Left cardiac atrium (tissue), 4 donors: ENCODE measurements at places on chromosomes 1 and 21.

- no peak for DNase-seq
Measured at GRCh38 chr1:60051191-60051590, 22.4 kb downstream of the C1orf87 start.

DNA sequence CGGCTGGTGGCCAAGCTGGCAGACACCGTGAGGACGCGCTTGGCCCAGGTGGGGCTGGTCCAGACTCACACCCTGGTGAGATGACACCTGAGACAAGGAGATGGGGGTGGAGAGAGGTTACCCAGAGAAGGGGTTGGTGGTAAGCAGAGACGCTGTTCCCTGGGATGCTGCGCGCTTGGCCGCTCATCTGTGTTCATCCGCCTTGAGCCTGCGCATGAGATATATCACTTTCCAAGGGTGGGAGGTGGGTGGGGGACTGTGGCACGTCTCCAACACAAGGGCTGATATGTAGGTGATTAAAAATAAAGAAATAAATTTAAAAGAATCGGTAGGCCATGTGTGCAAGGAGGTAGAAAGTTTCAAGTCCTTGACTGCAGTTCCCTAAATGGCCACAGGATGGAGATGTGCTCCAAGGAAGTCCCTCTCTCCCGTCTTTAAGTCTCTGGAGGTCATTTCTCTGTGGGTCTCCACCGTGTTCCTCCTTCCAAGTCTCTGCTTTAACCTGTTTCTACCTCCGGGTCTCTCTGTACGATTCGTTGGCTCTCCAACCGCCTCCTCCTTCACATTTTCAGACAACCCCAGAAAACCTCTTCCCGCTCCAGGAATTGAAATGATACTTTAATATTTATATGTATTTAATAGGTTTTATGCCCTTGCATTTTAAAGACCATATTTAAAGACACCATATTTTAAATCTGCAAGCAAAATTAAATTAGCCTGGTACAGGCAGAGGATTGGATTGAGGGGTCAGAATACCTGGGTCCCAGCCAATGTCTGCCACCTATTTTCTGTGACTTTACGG is 4.5 kb downstream of the TTC24 start:
- DNase-seq, result peak; percentile 66

DNA sequence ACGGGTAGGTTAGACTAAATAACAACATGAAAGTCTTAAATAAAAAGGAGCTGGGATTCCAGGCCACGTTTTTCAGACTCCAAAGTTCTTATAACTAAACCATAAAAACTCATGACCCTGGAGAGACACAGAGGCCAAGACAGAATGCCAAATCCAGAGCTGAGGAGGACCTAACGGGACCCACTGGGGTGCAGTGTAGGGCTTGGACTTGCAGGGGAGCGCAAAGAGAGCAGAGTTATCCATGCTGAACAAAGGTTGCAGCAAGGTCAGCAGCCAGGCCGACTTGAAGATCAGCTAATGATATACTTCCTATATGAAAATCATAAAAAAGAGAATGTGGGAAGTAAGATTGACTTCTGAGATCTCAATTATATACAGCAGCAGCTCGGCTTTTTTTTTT is 237.1 kb downstream of the TM2D1 start:
- DNase-seq, result no peak

DNA sequence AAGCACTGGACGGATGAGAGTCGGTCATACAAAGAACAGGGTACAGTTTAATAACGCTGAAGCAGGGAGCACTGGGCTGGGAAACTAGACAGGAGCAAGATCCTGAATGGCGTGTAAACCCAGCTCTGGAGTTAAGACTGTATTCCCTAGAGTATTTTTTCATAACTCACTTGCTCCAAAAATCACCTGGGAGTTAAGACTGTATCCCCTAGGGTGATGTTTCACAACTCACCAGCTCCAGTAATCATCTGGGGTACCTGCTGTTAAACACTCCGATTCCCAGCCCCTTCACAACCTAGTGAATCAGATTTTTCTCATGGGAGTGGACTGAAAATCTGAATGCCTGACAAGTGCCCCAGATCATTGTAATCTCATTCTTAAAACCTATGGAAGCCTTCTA is 123.2 kb downstream of the MAB21L3 start:
- no peak for DNase-seq

- no peak for DNase-seq
Measured at GRCh38 chr1:215883004-215883403, 315.9 kb downstream of the KCTD3 start.

DNA sequence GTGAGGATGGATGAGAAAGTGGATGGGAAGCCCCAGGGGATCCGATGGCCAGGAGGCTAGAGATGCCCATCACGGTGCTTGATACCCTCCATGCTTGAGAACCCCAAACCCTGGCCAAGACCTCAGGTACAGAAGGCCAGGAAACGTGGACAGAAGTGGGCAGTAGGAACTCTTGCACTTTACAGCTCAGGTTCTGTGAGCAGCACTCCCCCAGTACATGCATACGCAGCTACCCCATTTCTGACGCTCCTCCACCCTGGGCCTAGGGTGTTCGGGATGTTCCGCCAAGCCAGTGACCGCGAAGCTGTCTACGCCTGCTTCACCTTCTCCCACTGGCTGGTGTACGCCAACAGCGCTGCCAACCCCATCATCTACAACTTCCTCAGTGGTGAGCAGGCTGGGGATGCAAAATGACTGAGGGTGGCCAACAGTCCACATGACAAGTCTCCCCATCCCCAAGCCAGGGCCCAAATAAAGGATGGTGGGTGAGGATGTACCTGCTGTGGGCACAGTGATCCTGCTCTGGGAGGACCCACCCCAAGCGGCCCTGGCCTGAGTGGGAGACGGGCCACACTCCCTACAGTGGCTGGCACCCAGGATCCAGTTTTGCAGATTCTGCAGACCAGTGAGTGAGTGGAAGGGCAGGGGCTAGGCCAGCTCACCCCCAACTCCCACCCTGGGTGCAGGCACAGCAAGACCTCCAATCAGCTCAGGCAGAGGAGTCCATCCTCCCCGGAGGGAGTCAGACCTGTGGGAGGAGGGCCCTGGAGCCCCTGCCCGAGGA is 7.4 kb downstream of the HCRTR1 start:
- no peak for DNase-seq

DNA sequence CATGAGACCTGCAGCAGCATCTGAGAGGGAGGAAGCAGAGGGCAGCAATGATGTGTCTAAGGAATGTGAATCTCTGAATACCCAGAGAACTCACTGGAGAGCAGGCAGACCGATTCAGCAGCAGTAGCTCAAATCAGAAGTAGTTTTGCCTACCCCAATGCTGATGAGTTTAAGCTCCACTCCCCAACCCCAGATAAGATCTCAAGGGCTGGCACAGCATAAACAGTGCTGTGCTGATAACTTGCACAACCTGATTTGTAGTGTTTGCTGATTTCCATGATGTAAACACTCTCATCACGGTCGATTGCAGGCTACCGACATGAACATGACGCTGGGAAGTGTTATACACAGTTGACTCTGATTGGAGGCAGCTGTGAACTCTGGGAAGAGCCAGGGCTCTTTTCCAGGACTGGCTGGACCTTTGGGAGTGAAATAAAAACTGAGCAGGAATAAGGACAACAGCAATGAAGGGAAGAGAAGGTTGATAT is 11.2 kb upstream of the HMGCS2 start:
- DNase-seq, result no peak

GRCh38 chr1:88466899-88467580 is 217.0 kb upstream of the PKN2 start:
- DNase-seq, result no peak

- DNase-seq, result no peak
Measured at GRCh38 chr1:119758584-119758983, 10.1 kb downstream of the HMGCS2 start.

- DNase-seq, result peak; percentile 50
Measured at GRCh38 chr1:115158181-115158580, 68.9 kb upstream of the TSPAN2 start.

- no peak for DNase-seq
Measured at GRCh38 chr21:28791595-28792282, 200.9 kb downstream of the LTN1 start.

- no peak for DNase-seq
Measured at GRCh38 chr1:160637065-160637464, 9.8 kb downstream of the SLAMF1 start.

- no peak for DNase-seq
Measured at GRCh38 chr1:210342986-210343780, 14.5 kb downstream of the HHAT start.

GRCh38 chr1:159786465-159786864 is 5.7 kb downstream of the DUSP23 start:
- DNase-seq, result no peak

GRCh38 chr1:227790034-227790400 is 25.5 kb upstream of the PRSS38 start:
- no peak for DNase-seq

- no peak for DNase-seq
Measured at GRCh38 chr1:237282208-237282783, 240.3 kb downstream of the RYR2 start.

GRCh38 chr1:109149874-109150601 is 36.1 kb downstream of the ELAPOR1 start:
- DNase-seq, result no peak
